Retinal pigment epithelial cell (primary cell): ENCODE measurements at places on chromosomes 2 and 18.

GRCh38 chr18:57792631-57793301, 10.3 kb downstream of the ATP8B1 start:
- no peak for DNase-seq

DNA sequence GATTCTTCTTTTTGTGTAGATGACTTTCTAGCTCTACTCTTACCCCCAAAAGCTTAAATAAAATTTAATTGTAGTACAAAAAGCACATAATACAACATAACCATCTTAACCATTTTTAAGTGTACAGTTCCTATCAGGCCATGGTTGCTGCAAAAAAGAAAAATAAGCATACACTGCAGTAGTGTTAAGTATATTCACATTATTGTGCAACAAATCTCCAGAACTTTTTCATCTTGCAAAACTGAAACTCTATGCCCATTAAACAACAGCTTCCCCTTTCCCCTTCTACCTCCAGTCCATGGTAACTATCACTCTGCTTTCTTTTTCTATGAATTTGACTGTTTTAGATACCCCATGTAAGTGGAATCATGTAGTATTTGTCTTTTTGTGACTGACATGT, 18.1 kb downstream of the PPM1B start:
- DNase-seq: no peak

GRCh38 chr2:128595763-128596395, 277.2 kb upstream of the HS6ST1 start:
- DNase-seq: no peak

- DNase-seq: no peak
Observed at GRCh38 chr2:85718009-85718391, 23.8 kb downstream of the GNLY start.

- no peak for DNase-seq
Observed at GRCh38 chr18:13366541-13366940, 148.0 kb downstream of the LDLRAD4 start.

- no peak for DNase-seq
Observed at GRCh38 chr2:156017341-156017885, 315.1 kb downstream of the NR4A2 start.

DNA sequence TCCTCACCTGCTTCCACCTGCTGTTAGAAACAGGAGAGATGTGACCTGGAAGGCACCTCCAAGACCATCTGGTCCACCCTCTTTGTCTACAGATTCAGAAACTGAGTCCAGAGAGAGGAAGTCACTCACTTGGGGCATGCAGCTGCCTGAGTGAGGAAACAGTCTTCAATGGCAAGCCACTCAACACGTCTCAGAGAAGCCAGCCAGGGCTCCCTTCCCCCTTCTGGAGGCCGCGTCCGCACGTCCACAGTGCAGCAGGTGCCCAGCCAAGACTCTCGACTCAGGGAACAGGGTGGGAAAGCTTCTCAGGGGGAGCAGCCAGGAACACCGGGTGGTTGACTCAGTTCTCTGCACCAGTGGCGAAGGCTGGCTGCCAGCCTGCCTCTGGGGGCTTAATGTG, 201.7 kb downstream of the BCL11A start:
- DNase-seq: no peak

GRCh38 chr2:218964041-218964771, 4.7 kb downstream of the CDK5R2 start:
- no peak for DNase-seq

DNA sequence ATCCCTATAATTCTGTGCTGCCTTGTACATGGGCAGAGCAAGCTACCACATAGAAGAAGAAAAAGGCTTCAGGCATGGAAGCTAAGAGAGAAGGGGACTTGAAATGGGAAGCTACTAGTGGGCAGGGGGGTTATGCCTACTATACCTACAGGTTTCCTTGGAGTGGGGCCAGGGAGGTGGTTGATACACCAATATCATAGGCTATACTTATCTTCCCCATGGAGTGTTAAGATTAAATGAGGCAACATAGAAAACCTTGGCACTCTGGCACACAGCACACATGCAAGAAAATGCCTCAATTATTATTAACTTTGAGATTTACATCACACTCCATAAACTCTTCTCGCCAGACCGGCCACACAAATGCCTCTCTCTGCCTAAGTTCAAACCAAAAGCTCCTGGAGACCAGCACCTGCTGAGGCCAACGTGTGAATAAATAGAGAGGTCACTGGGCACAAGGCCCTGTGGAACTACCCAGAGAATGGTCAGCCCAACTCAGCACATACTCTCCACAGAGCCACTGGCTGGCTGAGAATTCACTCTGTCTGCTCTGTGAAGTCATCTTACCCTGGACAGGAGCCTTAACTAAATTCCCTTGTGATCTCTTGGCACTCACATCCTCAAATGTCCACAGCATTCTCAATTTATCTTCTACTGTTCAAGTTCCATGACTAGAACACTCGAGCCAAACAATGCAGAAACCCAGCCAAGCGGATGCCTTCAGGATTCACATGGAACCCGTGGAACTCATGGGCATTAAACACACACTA, 498.7 kb downstream of the BCL11A start:
- DNase-seq: no peak

DNA sequence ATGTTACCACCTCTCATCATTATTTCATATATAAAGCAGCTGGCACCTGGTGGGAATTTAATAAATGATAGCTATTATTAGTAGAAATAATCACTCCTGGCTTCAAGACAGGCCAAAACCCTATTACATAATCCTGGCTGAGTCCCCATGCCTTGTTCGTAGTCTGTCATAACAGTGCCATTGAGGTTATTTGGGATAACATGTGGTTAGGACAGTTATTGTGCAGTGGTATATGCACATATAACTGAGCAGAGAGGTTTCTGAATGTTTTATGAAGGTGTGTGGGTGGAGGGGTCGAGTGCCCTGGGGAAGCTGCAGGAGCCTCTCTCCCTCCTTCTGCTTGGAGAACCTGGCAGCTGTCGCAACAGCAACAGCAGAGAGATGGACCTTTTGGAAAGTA, 162.4 kb upstream of the NABP1 start:
- no peak for DNase-seq

GRCh38 chr2:111667542-111668273, 216.3 kb downstream of the ANAPC1 start:
- DNase-seq: peak; percentile 40

DNA sequence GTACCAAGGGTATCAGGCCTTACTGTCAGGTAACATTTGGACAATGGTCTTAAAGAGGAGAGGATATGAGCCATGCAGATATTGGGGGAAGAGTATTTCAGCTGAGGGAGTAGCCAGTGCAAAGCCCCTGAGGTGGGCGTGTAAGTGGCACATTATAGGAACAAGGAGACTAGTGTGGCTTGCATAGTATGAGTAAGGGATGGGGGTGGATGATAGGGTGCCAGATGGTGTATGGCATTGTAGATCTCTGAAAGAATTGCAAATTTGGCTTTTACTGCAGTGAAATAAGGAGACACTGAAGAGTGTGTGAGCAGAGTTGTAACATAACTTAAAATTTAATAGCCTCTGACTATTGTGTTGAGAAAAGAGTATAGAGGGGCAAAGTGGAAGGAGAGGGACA, 244.0 kb downstream of the PDE11A start:
- no peak for DNase-seq

DNA sequence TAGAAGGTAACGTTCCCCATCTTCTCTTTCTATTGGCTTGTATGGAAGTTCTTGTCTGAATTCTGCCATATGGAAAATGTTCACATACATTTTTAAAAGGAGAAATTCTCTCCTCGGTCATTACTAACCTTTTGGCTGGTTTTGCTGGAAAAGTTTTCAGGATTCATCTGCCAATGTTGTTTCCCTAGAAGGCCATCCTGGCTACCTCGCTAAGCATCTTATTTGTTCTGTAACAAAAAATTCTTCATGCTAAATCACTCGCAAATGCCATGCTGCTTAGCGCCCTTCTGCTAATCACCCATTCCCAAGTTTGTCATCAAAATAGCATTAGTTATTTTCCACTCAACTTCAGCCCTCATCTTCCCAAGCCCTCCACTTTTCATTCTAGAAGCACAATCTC, 262.0 kb downstream of the SLC8A1 start:
- no peak for DNase-seq

DNA sequence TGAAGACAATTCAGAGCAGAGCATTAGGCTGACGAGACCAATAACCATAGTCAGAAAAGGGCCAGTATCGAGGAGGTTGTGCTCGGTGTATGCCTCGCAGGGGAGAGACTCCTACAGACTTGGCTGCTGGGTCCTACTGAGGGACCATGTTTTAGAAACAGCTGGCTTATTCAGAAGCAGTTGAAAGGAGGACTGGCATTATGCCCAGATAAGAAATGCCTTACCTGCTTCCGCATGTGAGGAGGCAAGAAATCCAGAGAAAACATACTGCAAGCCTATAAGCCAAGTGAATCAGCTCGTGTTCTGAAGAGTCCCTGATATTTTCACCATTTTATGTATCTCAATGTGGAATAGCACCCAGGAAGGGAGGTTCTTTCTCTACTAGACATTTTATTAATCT, 434.7 kb downstream of the GRB14 start:
- DNase-seq: no peak

DNA sequence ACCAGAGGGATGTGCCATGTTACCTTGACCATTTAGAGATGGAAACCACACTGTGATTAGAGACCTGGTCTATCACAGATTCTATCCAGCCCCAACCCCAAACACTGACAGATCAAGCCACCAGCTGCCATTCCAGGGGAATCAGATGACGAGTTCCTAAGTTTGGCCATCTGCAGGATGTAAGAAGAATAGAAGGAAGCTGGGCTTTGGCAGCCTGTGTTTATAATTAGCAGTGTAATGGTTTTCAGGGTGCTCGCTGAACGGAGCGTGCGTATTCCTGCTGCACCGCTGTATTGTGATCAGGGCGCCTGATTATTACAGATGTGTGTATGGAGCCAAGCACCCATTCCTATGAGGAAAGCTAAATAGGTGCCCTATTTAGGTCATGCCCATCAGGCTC, 138.1 kb downstream of the LRRC30 start:
- DNase-seq: no peak

- DNase-seq: no peak
Observed at GRCh38 chr2:240782886-240783818, 36.9 kb downstream of the KIF1A start.

- no peak for DNase-seq
Observed at GRCh38 chr2:85257970-85258605, 69.7 kb downstream of the TGOLN2 start.

DNA sequence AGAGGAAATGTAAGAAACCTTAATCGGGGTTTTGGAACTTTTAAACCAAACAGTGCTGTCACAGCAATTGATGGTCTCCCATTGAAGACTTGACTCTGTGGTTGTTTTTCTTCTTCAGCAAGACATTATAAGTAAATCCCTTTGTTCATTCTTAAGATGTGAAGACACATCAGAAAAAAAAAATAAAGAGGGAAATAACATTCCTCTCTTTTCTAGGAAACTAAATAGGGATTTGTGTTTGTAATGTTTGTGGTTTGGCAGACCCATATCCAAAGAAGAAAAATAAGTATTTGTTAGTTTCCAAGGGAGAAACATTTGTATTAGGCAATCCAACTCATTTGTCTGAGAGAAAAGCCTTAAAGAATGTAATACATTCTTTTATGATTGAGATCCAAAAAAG, 359.9 kb downstream of the DSC3 start:
- peak; percentile 19 for DNase-seq
